Calu3 (cell line): ENCODE measurements at places on chromosomes 5 and 9. TPM values are rescaled to one million over a fixed set of nuclear protein-coding genes. Genes with fewer than 3 reads are reported as not detected.

Gene ACOT12
- 0.87 TPM in 1 of 2 replicates, not detected in the other for total RNA-seq

Gene TYRP1
- not detected in 2 replicates for total RNA-seq

Gene ADAMTS2
- not detected in 2 replicates for total RNA-seq

Gene STKLD1
- total RNA-seq, result 0.71 and 0.94 TPM in 2 replicates

Gene S100Z
- total RNA-seq, result not detected in 2 replicates

Gene MAN2A1
- total RNA-seq, result 65.8 and 76.3 TPM in 2 replicates

Gene IL9
- not detected in 2 replicates for total RNA-seq

DNA sequence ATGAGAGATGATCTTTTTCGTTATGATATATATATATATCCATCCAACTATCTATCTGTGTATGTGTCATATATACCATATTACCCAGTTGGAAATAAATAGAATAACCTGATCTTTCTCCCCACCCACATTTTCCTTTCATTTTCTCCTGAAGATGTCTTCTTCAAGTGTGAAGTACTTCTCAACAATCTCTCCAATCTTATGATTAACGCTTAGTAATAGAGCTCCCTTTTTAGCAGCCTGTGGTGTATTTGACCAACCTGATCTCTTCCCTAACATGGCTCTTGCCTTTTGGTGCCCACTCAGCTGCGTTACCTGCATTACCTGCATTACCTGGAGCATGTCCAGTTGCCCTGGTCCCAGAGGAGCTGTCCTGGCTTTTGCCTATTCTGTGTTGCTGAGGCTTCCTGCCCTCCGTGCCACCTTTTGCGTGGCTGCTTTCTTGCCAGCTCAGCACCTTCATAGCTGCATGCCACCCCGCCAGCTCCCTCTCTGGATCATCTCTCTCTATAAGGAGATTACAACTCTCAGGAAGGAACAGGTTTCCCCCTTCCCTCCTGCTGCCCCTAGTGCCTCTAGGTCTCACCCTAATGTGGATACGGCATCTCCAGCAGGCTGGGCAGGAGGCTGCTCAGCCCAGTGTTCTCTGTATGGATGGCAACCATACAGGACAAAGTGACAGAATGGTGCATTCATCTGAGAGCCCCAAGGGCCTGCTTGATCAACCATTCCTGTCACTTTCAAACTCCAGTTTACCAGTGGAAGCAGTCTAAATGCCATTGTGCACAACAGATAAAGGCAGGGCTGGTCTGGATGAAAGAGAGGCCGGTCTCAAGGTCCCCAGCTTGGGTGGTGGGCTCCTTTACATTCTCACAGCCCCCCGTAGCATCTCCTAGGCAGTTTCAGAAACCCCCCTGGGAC is 126.7 kb downstream of the GADD45G start:
- DNase-seq, result no peak

DNA sequence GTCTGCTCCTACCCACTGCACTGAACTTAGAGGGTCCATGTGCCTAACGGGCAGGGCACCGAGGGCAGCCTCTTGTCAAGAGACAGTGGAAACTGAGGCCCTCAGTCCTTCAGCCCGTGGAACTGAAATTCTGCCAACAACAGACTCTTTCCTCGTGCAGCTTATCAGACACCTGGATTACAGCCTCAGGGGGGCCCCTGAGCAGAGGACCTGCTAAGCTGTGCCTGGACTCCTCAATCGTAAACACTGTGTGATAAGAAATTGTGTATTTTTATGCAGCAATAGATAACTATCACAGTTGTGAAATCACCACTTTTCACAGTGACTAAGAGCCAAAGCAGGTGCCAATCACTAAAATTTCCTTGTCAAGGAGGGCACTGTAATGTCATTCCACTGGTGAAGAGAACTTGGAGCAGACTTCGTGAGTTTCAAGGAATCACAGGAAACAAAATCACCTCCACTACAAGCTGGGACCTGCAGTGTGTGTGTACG is 33.4 kb upstream of the CTSV start:
- no peak for DNase-seq

Gene COMMD10
- 39.8 and 40.2 TPM in 2 replicates for total RNA-seq

Gene EGFLAM
- total RNA-seq, result not detected in 2 replicates

Gene PCDHB11
- total RNA-seq, result 0.83 and 0.85 TPM in 2 replicates

Gene INSL4
- 0.44 and 0.54 TPM in 2 replicates for total RNA-seq
